ENCODE measurements at places on chromosomes 6 and 20.

DNA sequence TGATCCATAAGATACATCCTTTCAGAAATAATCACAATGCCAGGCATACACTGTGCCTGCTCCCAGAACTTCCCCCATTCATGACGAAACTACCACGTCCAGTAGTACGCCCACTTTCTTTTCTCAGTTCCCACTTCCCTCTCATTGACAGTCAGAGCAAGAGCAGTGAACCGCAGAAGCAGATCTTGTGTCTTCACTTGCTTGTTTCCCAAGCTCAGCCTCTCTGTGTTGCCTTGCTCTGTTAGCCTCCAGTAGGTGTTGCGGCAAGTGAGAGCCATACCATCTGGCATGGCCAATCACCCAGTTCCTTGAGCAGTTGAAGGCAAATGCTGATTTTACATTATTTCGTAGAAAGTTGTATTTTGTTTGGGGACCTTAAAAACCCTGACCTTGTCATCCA lies 11.7 kb downstream of the UST start:
- peak; percentile 58 for DNase-seq

DNA sequence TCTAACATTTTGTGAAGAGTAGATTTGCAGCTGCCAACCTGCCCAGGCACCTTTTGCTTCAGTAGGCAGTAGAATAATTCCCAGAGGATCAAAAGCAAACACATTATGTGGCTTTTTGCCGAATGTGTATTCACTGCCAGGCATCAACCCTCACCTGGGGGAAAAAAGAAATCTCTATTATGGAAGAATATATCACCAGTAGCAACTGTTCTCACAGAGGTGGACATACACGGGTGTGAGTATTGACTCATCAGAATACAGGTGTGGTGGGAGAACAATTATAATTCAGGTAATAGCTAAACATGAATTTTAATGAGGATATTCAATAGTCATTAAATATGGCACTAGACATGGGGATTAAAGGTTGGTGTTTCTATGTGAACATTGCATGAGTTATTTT lies 910.7 kb downstream of the TFAP2A start:
- no peak for DNase-seq

DNA sequence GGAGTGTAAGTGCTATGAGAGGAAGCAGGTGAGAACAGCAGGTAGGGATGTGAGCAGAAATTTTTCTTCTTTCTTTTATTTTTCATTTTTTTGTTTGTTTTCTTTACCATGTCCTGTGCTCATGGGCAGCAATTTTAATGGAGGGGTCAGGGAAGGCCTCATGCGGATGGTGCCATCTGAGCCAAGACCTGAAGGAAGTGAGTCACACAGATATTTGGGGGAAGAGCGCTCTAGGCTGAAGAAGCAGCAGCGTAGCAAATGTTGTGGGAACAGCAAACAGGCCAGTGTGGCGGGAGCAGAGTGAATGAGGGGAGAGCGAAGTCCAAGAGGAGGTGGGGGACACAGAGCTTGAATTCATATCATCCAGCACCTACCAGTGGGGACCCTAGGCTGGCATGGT lies 12.7 kb downstream of the SPDEF start:
- DNase-seq = no peak

- no peak for DNase-seq
Measured at GRCh38 chr20:9323622-9324021, 190.8 kb upstream of the LAMP5 start.

DNA sequence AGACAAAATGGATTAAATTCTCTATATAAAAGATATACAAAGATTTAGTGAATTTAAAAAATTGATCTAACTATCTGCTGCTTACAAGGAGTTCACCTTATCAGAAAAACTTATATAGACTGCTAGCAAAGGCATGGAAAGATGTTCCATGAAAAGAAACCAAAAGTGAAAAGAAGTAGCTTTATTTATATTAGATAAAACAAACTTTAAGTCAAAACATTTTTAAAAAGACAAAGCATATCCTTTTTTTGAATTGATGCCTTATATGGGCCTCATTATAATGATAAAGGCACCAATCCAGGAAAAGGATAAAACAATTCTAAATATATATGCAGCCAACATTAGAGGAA lies 334.2 kb downstream of the MEI4 start:
- DNase-seq = no peak

- DNase-seq = no peak
Measured at GRCh38 chr6:75563032-75563431, 38.6 kb upstream of the SENP6 start.

DNA sequence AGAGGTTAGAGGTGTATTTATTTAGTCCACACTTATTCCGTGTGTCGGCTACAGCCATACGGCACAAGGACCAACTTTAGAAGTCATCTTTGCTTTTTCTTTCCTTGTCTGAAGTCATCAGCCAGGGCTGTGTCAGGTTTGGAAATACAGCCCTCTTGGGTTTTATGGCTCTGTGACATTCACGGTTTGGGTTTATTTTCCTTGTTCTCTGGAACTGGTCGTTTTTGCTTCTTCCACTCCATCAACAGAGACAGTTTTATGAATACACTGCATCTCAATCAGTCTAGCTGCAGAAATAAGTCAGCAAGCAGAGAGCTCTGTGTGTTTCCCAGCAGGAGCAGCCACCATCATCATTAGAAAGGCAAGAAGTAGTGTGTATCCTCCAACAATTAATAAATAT lies 132.5 kb downstream of the TBC1D7 start:
- DNase-seq = no peak

GRCh38 chr6:34515473-34516387 lies 40.4 kb downstream of the SPDEF start:
- no peak for DNase-seq

GRCh38 chr6:27893836-27894807 lies 18.1 kb downstream of the OR2B2 start:
- peak; percentile 86 for DNase-seq

DNA sequence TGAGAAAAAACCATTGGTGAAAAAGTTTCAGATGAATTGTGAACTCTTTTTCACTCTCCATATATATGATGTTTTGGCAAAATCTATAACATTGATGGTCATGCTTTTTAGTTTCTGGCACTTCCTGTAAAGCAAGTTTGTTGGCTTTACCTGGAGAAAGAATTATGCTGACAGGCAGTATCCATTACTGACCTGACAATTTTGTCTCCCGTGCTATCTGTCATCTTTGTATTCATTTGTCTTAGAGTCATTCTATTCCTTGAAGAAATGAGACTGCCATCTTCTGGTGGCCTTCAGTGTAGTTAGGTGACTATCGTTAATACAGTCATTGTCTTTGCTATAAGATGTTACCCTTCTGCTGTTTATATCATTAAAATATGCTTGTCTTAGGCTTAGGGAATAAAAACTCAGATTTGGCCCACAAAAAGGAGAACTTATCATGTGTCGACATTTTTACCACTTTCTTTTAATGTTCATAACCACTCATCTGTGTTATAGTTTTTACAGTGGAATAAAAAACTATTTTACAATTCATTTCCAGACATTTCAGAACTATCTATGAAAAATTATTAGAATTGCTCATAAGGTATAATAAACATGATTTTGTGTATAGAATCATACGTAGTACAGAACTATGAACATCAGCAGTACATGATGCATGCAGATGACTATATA lies 707.0 kb downstream of the EPM2A start:
- no peak for DNase-seq

GRCh38 chr6:151240036-151240685 lies 394 bp downstream of the AKAP12 start:
- DNase-seq = peak; percentile 73

GRCh38 chr20:9031991-9032390 lies 36.9 kb upstream of the PLCB4 start:
- no peak for DNase-seq

- no peak for DNase-seq
Measured at GRCh38 chr6:105977934-105978504, 108.1 kb upstream of the PRDM1 start.

- peak; percentile 48 for DNase-seq
Measured at GRCh38 chr6:122789182-122790027, at the start of gene SMPDL3A. Gene SMPDL3A (plus strand): TSS chr6:122789258. CDS start chr6:122789347, 89 bp downstream.

Data from stimulated activated CD8-positive, alpha-beta memory T cell treated with anti-CD3 and anti-CD28 coated beads, Interleukin-4, amount 100 ng/mL, for 48 hours (primary cell).